ENCODE measurements at places on chromosomes 6 and 20. TPM values are rescaled to one million over a fixed set of nuclear protein-coding genes. Genes with fewer than 3 reads are reported as not detected.

The TEAD3 gene
- 7.3 TPM for total RNA-seq

The KCNB1 gene
- not detected for total RNA-seq

The HLA-DPB1 gene
- 34.6 TPM for total RNA-seq

The NOTCH4 gene
- 2.3 TPM for total RNA-seq

The BPIFA1 gene
- not detected for total RNA-seq

The NKX2-2 gene
- 3.7 TPM for total RNA-seq

All from Daoy (cell line).